ENCODE measurements at places on chromosomes 5 and 9. TPM values are rescaled to one million over a fixed set of nuclear protein-coding genes. Genes with fewer than 3 reads are reported as not detected.

DNA sequence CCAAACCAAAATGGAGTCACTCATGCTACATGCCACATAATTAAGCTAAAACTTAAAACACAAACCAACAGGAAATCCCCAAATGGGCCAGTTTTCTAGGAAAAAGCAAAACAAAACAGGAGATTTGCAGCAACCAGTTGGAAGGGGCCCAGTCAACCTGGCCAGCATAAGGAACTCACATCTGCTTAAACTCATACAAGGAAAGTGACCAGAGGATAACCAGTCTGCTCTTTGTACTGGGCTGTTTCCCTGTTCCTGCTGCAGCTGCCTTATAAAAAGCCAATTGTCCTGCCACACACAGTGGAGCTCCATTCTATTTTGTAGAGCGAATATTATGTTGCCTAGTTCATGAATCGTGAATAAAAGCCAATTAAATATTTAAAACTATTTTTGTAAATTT is 29.5 kb upstream of the PTPDC1 start:
- no peak overlapping the region for H3K4me3 ChIP-seq
- H3K4me1 ChIP-seq: no peaks in the 10 kb centered on the region
- H3K27ac ChIP-seq: no peak overlapping the region
- no peaks in the 10 kb centered on the region for H3K36me3 ChIP-seq
- H3K27me3 ChIP-seq: no peaks in the 10 kb centered on the region
- no peak for DNase-seq

- no peaks in the 10 kb centered on the region for H3K4me1 ChIP-seq
- H3K4me3 ChIP-seq: no peak overlapping the region
- H3K36me3 ChIP-seq: no peaks in the 10 kb centered on the region
- H3K27me3 ChIP-seq: peaks cover 3% of the 10 kb centered on the region
- DNase-seq: no peak
Measured at GRCh38 chr5:128881502-128882018, 83.7 kb upstream of the SLC27A6 start.

DNA sequence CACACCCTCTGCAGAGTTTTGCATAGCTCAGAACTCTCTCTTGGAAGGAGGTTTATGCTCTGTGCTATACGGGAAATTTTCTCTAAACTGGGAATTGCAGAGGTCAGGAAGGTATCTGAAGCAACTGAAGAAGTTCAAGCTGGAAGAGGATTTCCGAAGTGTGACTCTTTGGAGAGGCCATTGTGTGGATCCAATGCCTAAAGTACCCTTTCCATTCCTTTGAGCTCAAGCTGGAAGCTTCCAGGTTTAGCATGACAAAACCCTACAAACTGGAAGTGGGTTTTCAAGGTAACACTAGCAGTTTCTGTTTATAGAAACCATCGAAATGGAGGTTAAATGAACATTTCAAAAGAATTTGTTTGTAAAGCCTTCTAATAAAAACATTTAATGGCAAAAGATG is 187.1 kb downstream of the CFAP90 start:
- no peak overlapping the region for H3K4me3 ChIP-seq
- H3K27me3 ChIP-seq: no peaks in the 10 kb centered on the region
- no peaks in the 10 kb centered on the region for H3K4me1 ChIP-seq
- DNase-seq: no peak
- no peak overlapping the region for H3K27ac ChIP-seq

DNA sequence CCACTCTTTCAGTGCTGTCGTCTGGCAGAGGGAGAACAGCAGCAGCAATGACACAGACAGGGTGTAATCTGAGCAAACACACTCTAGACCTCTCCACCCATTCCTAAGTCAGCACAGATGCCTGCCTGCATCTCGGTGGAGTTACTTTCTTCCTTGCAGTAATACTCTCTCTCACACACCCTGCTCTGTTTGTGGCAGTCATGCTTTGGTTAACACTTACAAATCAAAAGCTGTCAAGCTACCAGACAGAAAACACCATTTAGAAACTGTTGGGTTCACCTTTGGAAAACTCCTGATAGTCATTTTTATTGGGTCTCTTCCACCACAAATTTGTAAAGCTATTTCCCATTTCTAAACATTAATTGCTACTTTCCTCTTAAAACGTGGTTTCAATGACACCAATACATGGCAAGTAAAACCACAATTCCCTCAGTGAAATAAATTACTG is 27.3 kb downstream of the LHFPL2 start:
- H3K27me3 ChIP-seq: no peaks in the 10 kb centered on the region
- H3K27ac ChIP-seq: no peak overlapping the region
- no peak for DNase-seq
- H3K4me3 ChIP-seq: no peak overlapping the region
- no peaks in the 10 kb centered on the region for H3K36me3 ChIP-seq

- no peak overlapping the region for H3K27ac ChIP-seq
- H3K4me1 ChIP-seq: no peaks in the 10 kb centered on the region
- no peaks in the 10 kb centered on the region for H3K36me3 ChIP-seq
- H3K4me3 ChIP-seq: no peak overlapping the region
Measured at GRCh38 chr5:138287246-138287645, 12.8 kb upstream of the GFRA3 start.

GRCh38 chr9:127095411-127095810 is 27.0 kb downstream of the ANGPTL2 start:
- H3K27me3 ChIP-seq: no peaks in the 10 kb centered on the region
- no peak for DNase-seq
- H3K4me1 ChIP-seq: no peaks in the 10 kb centered on the region
- H3K4me3 ChIP-seq: no peak overlapping the region
- no peak overlapping the region for H3K27ac ChIP-seq

DNA sequence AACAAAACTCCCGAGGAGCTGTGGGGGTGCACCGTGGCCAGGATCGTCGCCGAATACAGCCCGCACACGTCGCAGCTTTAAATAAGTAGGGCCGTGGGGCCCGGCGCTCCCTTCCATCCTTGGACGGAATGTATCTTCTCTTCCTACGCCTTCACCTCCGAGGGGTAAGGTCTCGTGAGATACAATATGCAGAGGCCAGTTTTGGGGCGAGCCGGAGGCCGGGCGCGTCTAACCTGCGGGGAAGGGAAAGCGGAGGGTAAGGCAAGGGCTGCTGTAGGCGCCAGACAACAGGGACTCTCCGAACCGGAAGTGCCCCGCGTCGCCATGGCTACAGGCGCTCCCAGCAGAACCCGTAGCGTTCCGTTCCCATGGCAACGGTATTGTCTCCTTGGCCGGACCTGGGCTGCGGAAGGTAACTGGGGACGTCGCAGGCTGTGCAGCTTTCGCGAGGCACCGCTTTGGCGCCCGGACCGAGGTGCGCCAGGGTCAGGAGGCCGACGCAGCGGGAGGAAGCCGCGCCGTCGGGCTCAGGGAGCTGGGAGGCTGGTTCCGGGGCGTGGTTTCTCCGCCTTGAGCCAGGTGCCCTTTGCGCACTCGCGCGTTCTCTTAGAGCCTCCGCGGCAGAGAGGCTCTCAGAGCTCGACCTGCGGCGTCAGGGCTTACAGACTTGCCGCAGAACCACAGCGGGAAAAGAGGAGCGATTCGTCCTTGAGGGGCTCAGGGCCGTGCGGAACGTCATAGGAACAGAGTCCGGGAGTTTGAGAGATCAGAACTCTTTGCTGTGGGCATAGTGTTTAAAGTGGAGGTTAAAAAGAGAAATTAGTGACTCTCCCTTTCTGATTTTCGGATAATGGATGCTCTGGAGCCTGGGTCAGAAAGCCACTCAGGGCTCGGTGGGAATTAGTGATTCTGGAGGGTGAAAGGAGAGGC is at the start of gene TTC23L:
TTC23L (plus strand) TSS at position 380 of the 930 bp plus-strand sequence. CDS start 1,508 bp downstream, outside the sequence.
- H3K4me1 ChIP-seq: no peaks in the 10 kb centered on the region
- no peak within 1 kb of the TSS for H3K27ac ChIP-seq
- DNase-seq: peak; percentile 96
- H3K4me3 ChIP-seq: peak within 1 kb of the TSS; percentile 93
- H3K36me3 ChIP-seq: no peaks in the 10 kb centered on the region

TLX3 gene
- not detected for total RNA-seq

ANKRD31 gene
- total RNA-seq: 0.15 TPM

CCT5 gene
- 39.7 TPM for total RNA-seq

HTR4 gene
- total RNA-seq: 0.13 TPM
